Muscle of arm (tissue), 14 donors: ENCODE measurements at places on chromosomes 16 and 17. TPM values are rescaled to one million over a fixed set of nuclear protein-coding genes. Genes with fewer than 3 reads are reported as not detected.
A peak's percentile ranks its signal among the peaks of the same experiment; 100 is the strongest.

- no peak for DNase-seq
Measured at GRCh38 chr17:79065105-79065670, 9.4 kb upstream of the ENGASE start.

LDHD gene
- polyA plus RNA-seq: not detected

- no peak for DNase-seq
Measured at GRCh38 chr16:27482397-27483087, 67.2 kb downstream of the GTF3C1 start.

DNA sequence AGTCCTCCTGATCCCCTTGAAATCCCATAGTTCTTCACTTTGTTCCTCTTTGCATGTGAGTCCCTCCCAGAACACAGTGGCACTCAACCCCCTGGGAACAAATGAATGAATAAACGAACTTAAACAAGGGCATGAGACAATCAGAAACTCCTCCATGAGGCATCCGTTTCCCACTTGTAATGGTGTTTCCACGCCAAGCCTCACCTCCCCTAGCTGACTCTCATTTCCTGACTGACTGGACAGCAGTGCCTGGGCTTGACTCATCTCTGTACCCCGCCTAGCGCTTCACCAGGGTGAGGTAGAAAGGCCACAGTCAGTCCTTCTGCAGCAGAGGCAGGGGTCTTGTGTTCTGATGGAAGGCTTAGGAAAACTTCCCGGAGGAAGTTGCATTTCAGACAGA, 14.2 kb downstream of the KIF1C start:
- no peak for DNase-seq

- DNase-seq: no peak
Measured at GRCh38 chr17:58969156-58969555, 137.5 kb downstream of the TRIM37 start.

GRCh38 chr16:17397499-17397891, 73.3 kb downstream of the XYLT1 start:
- DNase-seq: no peak

CA4 gene
- 6.1 TPM for polyA plus RNA-seq

BCL6B gene
- not detected for polyA plus RNA-seq

DNA sequence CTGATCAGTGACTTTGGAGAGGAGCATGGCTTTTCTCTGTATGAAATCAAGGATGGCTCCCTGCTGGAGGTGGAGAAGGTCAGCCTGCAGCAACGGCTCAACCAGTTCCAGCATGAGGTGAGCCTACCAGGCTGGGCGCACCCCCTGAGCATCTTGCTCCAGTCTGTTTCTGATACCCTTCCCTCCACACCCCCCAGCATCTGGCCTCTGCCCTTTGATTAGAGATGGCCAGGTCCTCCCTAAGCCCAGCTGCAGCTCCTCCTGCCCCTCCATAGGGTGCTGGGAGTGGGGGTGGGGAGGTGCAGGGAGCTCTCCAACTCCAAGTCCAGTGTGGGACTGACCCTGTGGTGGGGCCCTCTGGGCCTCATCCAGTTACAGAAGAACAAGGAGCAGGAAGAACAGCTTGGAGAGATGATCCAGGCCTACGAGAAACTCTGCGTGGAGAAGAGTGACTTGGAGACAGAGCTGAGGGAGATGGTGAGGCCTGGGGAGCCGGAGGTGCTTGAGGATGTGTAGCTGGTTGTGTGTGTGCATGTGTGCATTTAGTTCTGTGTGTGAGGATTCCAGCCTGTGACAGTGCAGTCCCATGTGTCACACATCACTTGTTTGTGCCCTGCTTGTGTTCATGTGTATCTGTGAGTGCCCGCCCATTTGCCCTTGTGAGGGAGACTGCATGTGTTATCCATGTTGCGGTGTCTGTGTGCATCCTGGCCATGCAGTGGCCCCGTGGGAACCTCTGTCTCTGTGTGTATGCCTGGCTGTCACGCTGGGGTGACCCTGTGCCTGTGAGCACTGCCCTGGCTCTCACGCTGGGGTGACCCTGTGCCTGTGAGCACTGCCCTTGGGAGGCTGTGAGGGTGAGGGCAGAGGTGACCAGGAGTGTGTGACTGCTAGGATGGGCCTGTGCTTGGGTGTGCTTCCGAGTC, 3.0 kb downstream of the TBKBP1 start:
- DNase-seq: no peak

GRCh38 chr16:56607109-56607618, 1.2 kb upstream of the MT2A start:
- peak; percentile 61 for DNase-seq

DNA sequence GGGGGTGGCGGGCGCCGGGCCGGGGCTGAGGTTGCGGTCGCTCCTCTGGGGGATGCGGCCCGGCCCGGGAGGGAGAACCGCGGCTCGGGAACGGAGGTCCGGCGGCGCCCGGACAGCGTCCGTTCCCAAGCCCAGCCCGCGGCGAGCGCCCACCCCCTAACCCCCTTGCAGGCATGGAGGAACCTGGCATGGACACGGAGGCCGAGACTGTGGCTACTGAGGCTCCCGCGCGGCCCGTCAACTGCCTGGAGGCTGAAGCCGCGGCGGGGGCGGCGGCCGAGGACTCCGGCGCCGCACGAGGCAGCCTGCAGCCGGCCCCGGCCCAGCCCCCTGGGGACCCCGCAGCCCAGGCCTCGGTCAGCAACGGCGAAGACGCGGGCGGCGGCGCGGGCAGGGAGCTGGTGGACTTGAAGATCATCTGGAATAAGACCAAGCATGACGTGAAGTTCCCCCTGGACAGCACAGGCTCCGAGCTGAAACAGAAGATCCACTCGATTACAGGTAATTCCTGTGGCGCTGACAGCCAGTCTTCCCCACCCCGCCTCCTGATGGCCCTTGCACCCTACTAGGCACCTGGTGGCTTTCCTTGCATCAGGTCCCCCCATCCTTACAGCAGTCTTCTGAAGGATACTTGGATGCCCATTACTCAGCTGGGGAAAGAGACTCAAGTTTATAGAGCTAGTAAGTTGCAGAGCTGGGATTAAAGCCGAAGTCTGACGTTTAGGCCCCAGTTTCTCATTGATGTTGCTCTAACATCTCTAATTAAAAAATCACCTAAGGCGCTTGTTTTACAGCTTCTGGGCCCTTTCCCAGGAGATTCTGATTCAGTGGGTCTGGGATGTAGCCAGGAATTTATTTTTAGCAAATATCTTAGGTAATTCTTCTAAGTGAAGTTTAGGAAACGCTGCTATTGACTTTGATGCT, 514 bp downstream of the UBFD1 start:
- peak; percentile 39 for DNase-seq
